Activated CD8-positive, alpha-beta T cell treated with anti-CD3 and anti-CD28 coated beads for 36 hours (primary cell): ENCODE measurements at places on chromosomes 7 and 10.

GRCh38 chr7:48617993-48618392, 306.4 kb upstream of the CDC14C start:
- DNase-seq: no peak

GRCh38 chr7:9516662-9517061, 1083.3 kb downstream of the NXPH1 start:
- no peak for DNase-seq

DNA sequence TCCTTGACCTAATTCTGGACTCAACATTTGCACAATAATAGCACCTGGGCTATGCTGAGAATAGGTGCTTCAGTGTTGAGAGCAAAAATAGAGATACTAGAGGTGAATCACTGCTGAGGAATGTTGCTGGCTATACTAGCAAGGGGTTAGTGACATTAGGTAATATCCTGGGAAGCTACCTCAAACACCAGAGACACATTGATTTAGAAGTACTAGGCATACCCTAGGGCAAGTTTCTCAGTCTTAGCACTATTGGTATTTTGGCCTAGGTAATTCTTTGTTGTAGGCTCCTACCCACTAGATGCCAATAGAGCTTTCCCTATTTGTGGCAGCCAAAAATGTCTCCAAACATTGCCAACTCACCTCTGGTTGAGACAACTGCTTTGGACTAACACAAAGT, 484.0 kb upstream of the MBL2 start:
- no peak for DNase-seq

DNA sequence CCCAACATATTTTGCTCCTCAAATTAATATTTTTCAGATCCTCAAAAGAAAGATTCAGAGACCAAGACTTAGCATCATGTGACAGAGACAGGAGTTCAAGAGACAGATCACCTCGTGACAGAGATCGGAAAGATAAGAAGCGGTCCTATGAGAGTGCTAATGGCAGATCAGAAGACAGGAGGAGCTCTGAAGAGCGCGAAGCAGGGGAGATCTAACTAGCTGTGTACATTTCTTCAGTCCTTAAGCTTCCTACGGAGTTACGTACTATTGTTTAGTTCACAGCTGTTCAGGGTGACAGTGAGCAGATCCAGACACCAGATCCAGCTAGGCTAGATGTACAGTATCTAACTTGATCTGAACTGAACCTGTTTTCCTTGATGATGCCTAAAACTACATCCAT, 61.3 kb downstream of the KLRG2 start:
- DNase-seq: no peak

DNA sequence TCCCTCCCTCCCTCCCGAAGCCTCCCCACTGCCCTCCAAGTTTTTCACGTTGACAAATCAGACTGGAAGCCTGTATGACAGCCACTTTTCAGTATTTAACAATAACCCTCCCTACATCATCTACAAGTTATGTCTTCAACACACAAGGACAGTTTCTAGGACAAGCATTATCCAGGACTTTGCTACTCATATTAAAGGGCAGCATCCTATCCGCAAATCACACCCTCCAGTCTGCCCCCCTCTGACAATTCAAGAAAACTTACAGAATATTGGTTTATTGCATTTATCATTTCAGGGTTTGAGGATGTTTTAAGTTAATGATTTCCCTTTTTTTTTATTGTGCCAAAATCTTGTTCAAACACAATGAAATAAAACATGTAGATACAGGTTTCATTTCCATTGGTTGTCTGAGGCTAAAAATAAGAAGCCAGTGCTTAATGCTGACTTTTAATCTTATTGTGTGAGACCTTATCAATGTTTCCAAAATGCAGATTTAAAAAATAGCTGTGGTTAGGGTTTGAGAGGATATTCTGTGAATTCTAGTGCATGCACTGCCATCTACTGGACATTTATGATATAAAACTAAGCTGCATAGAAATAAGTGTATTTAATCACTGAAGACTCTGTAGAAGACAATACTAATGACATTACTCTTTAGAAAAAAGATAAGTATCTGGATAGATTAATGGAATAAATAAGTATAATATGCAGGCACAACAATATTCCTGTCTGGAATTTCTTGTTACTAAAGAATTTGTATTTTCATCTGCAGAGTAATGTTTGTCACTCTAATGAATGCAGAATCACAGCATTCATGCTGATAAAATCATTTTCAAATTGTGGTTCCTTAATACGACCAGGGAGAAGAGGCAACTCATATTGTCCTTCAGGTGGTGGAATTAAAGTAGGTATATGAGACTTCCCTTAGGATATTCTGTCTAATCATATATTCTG, 64.1 kb downstream of the CAV1 start:
- DNase-seq: no peak

- no peak for DNase-seq
Observed at GRCh38 chr7:151918510-151918843, 37.8 kb upstream of the GALNTL5 start.

- no peak for DNase-seq
Observed at GRCh38 chr7:154310114-154310513, 257.9 kb downstream of the DPP6 start.

DNA sequence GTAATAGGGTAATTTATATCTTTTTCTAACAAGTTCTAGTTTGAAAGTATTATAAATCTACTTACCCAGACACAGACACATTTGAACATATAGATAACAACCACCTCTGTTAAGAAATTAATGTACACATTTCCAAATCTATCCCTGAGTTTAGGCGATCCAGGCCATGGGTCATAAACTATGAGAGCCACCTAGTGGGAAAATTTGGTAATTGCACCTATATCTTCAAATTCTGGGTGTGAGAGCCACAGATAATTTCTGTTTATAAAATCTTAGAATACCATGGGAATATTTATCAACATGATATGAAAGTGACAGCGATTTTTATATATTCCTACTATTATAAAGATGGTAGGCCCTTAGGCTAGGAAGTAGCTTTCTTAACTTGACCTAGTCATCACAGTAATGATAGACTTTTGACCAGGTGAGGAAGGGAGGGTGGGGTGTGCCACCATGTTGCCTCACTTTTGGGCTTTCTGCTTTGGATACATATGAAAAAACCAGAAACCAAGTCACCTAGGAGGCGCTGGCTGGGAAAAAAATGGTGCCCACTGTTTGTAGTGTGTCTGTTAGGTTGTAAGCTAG, 8.0 kb upstream of the EPHA1 start:
- DNase-seq: no peak

- no peak for DNase-seq
Observed at GRCh38 chr7:108079648-108080591, 50.2 kb downstream of the LAMB4 start.

GRCh38 chr10:113959383-113959760, 84.3 kb upstream of the ADRB1 start:
- DNase-seq: no peak

- no peak for DNase-seq
Observed at GRCh38 chr10:75841266-75841665, 409.8 kb downstream of the LRMDA start.

DNA sequence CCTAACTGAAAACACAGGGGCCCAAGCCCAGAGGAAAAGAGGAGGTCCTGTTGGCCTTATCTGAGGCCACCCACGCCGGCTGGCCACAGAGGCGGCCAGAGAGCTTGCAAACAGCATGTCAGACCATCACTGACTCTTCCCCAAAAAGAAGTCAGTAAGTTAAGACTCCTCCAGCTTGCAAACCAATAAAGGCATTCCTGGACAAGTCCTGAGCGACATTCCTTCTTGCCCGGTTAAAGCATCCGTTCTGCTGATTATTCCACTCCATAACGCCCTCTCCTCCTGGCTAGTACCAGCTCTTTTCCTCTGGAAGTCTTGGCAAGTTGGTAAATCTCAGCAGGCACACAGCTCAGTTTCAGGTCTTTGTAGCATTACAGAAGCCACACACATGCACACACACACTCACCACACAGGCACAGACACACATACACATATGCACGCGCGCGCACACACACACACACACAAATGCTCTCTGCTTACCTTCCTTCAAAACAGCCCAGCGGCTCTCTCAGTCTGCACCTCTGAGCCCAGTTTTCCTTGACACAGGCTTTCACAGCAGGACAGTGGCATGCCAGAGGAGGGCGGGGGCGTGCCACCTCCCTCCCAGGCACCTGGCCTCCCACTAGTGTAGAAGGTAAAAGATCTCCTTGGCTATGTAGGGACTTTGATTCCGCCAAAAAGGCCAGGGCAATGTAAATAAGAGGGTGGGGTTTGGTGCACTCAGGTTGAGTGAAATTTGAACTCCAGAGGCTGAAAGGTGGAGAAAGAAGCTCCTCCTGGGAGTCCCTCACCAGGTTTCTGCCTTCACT, 201.4 kb downstream of the TNS3 start:
- DNase-seq: no peak

DNA sequence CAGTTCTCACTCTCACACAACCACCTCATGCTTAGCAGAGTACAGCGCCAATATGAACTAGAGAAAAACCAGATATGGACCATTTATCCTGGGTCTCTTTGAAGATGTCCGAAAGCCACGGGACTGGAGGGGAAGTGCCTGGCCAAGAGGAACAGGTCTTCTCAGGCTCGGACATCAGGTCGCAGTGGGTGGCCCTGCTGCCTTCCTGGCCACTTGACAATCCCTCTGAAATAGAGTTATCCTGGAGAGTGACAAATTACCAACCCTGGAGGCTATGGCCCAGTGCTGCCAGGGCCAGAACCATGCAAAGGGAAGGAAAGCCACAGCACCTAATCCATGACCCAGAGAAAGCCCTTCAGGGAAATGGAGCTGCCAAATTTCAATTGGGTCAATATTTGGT, 646.8 kb upstream of the NRP1 start:
- DNase-seq: no peak
